NT2/D1 (cell line): ENCODE measurements at places on chromosomes 6 and 20.

DNA sequence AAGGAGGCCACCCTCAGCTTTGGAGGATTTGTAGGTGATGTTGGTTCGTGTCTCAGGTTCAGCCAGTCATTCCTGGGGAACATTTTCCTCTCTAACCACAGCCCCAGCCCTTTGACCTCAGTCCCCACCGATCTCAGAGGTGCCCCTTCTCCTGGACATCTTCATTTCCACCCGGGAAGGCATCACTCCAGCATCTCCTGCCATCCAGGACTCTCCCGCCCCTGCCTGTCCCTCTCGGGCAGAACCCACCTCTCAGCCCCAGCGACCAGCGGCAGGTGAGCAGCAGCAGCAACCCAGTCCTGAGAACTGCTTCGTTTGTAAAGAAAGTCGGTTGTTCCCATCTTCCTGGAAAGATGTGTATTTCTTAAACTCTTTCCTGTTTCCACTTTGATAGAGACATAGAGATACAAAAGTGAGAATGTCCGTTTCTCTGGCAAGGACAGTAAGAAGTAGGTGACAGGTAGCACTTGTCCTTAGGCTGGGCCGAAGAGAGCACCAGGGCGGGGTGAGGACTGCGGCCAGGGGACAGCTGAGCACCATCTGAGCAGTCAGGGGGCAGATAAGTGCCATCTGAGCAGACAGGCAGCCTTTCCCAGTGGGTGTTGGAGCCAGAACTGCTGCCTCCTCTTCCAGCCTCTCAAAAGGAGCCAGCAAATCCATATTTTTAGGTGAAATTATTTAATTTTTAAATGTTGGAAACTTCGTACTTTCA lies 142.2 kb downstream of the CDH4 start:
- no peak for DNase-seq

DNA sequence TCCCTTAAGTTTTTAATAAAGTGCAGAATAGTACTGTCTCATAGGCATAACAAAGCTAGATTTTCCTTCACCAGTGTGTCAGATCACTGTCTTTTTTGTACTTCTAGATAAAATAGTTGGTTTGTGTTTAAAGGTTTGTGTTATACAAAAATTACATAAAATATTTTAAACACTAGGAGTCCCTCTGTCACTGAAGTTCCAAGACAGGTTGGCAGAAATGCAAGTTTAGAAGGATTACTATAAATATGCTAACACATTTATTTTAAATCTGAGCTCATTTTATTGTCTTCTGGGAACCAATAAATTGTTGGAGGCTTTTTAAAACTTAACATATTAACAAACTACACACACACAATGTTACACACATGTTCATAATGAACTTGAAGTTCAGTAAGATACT lies 30.8 kb upstream of the RUNX2 start:
- no peak for DNase-seq

DNA sequence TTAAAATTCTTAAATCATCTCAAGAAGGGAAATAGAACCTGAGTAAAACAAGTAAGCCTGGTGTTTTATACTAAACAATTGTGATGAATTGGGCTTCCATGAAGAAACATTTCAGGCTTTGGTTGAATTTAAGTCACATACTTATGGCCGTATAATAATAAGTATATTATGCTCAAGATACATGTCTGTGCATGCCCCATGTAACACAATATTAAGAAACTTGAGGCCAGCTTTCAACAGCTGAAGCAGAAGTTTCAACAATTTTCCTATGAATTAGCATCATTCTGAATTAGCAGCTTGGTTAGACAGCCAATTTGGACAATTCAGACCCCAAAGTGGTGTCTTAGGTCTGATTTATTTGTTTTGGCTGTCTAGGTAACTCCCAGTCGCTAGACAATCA lies 243.7 kb downstream of the MYLK4 start:
- no peak for DNase-seq

DNA sequence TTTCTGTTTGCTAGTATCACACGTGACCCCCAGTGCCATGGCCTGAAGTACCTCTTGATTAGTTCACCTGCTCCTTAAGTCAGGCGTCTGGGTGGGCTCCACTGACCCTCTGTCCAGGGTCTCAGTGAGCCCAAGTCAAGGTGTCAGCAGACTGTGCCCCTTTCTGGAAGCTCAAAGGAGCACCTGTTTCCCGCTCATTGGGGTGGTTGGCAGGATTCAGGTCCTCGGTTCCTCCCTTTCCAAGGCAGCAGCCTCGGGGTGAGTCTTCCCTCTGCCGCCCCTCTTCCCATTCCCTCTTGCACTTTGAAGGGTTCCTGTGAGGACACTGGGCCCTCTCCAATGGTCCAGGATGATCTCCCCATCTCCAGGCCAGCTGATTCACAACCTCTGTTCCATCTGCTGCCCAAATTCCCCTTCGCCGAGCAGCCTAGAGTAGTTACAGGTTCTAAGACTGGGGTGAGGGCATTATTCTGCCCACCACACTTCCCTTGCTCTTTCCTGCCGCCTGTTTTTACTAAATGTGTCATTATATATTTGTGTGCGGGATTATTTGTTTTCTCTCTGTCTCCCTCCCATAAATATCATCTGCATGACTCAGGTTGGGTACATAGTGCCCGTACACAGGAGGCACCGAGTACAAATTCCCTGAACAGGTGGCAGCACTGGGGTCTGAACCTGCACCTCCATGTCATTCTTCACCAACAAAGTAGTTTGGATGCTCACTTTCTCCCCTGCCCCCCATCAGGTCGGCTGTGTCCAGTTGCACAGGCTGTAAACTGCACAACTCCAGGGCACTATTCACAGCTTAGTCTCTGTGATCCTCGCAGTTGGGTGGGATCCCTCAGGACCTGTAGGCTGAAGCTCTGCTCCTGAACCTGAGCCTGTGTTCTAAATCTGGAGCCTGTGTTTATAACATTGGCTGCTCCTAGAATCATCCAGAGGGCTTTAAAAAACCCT lies 58.5 kb downstream of the RBM38 start:
- no peak for DNase-seq

- DNase-seq: no peak
These were observed 126.5 kb downstream of the ZFAND3 start for GRCh38 chr6:37946057-37946456.

DNA sequence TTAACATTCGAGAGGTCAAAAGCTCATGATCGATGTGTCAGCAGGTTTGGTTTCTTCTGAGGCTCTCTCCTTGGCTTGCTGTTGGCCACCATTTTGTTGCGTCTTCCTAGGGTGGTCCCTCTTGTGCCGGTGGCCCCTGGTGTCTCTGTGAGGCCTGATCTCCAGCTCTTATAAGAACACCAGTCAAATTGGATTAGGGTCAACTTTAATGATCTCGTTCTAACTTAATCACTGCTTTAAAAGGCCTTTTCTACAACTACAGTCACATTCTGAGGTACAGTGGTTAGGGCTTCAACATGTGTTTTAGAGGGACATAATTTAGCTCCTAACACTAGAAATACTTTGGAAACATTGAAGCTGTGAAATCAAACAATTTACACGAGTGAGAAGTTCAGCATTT lies 240.8 kb upstream of the KCNQ5 start:
- no peak for DNase-seq

DNA sequence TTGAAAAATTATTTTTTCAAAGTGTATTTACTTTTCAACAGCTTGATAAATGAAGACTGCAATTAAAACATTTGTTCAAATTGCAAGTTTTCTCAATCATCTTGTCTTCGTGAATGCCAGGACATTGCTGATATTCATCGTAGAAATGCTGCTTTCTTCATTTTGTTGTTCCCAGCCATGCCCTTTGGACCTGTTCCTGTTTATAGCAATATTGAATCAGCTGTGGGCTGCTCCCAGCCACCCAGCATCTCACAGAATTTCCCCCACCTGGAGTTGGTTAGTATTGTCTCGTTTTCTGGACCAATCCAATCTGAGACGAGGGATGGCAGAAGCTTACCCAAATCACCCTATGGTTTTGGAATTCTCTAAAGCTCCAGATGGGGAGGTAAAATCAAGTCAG lies 40.8 kb downstream of the SLC22A2 start:
- no peak for DNase-seq

DNA sequence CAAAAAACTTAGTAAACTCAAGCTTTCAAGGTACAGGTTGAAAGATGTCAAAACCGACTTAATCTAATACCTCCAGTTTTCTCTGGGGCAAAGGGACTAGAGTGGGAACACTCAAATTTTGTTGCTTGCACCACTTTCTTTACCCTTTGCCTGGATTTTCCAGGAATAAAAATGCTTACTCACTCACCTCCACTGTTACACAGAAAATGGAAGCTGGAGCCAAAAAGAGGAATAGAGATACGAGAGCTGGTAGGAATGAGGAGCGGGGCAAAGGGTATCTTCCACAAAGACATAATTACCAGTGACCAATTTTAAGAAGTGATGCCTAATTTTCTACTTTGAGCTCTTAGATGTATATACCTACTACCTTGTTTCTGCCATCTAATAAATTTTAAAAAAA lies 79.5 kb upstream of the TULP1 start:
- no peak for DNase-seq

- DNase-seq: no peak
These were observed 30.5 kb upstream of the XRN2 start for GRCh38 chr20:21272679-21273078.

- DNase-seq: no peak
These were observed 742.7 kb upstream of the SLC35B3 start for GRCh38 chr6:9178071-9178470.

DNA sequence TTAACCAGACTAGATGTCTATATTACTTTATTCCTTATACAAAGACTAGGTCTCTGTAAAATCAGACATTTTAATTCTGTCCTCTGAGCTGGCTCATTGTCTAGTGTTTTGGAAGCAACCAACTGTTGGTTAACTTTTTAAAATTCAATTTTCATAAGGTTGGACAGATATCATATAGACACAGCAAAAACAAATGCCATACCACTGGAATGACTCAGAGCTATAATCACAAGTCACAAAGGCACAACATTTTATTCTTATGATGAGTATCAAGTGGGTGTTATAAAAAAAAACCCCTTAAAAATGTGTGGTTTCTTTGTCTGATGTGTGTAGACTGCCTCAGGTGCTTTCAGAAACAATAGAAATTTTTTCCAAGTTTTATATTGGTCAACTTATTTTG lies 296.2 kb upstream of the MARCKS start:
- DNase-seq: no peak

DNA sequence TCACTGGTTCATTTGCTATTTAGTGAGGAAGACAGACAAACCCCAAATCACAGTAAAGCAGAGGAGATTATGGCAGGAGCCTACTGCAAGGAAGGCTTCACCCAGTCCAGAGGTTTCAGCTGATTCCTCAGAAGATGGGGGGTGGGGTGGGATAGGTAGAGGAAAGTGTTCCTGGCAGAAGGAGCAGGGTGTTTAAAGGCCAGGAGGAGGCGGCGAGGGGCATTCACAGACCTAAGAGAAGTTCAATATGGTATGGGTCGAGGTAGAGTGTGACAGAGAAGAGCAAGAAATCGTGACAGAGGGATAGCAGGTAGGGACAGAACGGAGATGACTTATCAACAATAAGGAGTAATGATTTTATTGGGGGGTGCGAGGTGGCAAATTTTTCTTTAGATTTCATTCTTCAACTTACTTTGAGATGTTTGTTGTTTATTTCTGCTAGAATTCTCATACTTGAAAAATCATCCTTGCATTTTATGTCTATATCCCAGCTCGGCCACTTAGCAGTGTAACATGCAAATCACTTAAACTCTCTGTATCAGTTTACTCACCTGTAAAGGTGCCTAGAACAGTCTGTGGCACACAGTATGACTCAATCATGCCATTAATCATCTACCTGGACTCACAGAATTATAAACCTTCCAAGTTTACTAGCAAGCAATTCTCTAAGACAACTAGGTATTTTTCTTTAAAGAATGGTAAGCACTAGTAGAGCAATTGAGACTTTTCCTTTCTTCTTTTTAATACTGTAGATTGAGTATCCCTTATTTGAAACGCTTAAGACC lies 176.7 kb downstream of the REV3L start:
- no peak for DNase-seq

DNA sequence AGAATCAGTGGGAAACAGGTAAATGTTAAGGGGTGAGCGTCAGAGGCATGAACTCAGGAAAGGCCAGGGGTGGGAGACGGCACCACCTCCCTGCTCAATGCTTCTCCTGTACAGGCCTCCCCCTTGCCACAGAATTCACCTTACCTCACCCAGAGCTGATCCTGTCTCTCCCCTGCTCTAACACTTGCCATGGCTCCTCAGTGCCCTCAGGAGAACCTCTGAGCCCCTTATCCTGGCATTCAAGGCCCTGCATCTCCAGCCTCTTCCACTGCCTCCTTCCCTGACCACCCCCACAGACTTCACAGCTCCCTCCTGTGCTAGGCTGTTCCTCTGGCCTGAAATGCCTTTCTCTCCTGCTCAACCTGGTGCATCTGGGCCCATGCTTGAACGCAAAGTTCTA lies 33.9 kb downstream of the BPIFB1 start:
- no peak for DNase-seq

- DNase-seq: no peak
These were observed 118.2 kb downstream of the SLC16A10 start for GRCh38 chr6:111205502-111205901.

DNA sequence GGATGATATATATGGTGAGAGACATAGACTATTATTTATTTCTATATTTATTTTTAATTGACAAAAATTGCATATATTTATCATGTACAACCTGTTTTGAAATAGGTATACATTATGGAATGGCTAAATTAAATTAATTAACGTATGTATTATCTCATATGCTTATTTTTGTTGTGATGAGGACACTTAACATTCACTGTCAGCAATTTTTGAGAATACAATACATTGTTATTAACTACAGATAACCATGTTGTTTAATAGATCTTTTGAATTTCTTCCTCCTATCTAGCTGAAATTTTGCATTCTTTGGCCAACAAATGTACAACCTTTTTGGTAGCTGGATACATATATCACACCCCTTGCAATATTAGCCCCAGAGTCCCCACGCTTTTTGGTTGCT lies 110.7 kb upstream of the CITED2 start:
- no peak for DNase-seq

DNA sequence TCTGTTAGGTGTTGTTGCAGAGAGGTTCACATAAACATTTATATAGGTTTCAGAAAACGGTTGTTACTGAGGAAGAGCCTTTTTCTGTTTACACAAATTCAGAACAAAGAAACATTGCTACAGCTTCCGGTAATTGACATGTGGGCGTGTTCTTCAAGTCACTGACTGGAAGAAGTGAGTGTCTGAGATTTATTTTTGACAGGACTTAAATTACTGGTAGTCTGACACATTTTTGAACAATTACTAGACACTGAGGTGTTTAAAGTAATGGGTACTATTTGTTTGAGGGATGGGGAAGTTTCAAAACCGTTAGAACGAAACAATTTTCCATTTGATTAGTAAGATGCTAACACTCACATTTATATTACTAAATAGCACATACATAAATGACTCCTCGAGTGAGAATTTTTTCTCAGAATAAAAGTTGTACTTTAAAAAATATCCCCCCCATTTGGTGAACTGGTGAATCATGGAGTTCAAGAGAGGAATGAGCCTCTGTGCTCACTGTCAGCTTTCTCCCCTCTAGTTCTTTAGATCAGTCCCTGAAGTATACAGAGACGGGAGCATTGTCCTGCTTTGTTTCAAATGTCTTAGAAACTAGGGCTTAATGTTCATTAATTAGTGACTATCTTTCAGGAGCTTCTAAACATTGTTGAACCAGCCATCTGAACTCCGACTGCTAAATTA lies 98.7 kb downstream of the TSHZ2 start:
- no peak for DNase-seq
